ENCODE measurements at places on chromosomes 5 and 9. TPM values are rescaled to one million over a fixed set of nuclear protein-coding genes. Genes with fewer than 3 reads are reported as not detected.

KLHL9 gene
- total RNA-seq, result 26.8 TPM

SLC36A3 gene
- total RNA-seq, result not detected

PCDHA10 gene
- 0.42 TPM for total RNA-seq

POLR3G gene
- total RNA-seq, result 2.1 TPM

ROR2 gene
- total RNA-seq, result 15.6 TPM

DAB2 gene
- 206 TPM for total RNA-seq

IL17B gene
- not detected for total RNA-seq

ZNF300 gene
- total RNA-seq, result 4.5 TPM

IL4 gene
- not detected for total RNA-seq

FOCAD gene
- total RNA-seq, result 10.8 TPM

SPATA31E1 gene
- total RNA-seq, result not detected

SLC4A9 gene
- total RNA-seq, result 0.16 TPM

HAUS6 gene
- total RNA-seq, result 13.0 TPM
